ENCODE measurements at places on chromosomes 4 and X.

GRCh38 chr4:137558951-137559350, 26.7 kb upstream of the PCDH18 start:
- no peak overlapping the region for H3K27ac ChIP-seq
- no peaks in the 10 kb centered on the region for H3K4me1 ChIP-seq
- no peak for DNase-seq
- H3K36me3 ChIP-seq = no peaks in the 10 kb centered on the region

DNA sequence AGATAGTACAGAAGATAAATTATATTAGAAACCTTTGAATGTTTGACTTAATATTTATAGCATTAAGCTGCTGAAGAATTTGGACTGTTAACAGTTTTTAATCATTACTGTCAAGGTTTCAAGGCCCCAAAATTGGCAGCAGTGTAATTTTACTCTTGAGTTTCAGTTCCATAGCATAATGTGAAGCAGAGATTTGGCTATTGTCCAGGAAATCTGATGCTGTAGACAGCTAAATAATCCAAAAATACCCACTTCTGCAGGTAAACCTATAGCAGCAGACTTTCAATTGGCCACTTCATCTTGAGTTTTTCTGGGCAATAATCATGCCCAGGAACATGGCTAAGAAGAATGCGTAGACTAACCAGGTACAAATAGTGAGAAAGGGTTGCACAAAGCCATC, 85.0 kb downstream of the RCHY1 start:
- H3K4me3 ChIP-seq = no peak overlapping the region
- H3K36me3 ChIP-seq = no peaks in the 10 kb centered on the region
- no peaks in the 10 kb centered on the region for H3K27me3 ChIP-seq
- no peaks in the 10 kb centered on the region for H3K4me1 ChIP-seq
- H3K27ac ChIP-seq = no peak overlapping the region

GRCh38 chr4:1356181-1356998, 9.4 kb downstream of the UVSSA start:
- H3K27ac ChIP-seq = no peak overlapping the region
- no peak for DNase-seq
- H3K36me3 ChIP-seq = peaks cover 43% of the 10 kb centered on the region
- H3K4me1 ChIP-seq = no peaks in the 10 kb centered on the region

DNA sequence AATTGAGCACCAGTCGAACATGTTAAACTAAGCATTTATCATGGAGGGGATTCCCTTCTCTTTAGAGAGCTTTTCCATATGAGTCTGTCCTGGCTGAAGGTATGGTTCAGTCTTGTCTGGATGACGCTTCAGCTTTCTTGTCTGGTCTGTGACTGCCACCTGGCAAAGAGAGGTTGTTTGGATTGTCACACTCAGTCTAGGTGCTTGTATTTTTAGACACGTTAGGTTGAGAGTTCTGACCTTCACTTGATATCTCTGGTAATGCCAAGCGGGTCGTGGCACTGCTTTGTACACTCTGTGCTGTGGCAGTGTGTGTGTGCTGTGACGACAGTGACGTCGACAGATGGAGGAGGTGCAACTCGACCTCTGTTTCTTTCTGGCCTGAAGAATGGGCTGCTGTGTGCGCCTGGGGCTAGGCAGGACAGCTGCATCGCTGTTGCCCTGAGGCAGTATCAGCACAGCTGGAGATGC, 12.6 kb downstream of the NOCT start:
- H3K36me3 ChIP-seq = no peaks in the 10 kb centered on the region
- H3K27me3 ChIP-seq = no peaks in the 10 kb centered on the region
- DNase-seq = no peak
- no peaks in the 10 kb centered on the region for H3K4me1 ChIP-seq
- no peak overlapping the region for H3K27ac ChIP-seq

DNA sequence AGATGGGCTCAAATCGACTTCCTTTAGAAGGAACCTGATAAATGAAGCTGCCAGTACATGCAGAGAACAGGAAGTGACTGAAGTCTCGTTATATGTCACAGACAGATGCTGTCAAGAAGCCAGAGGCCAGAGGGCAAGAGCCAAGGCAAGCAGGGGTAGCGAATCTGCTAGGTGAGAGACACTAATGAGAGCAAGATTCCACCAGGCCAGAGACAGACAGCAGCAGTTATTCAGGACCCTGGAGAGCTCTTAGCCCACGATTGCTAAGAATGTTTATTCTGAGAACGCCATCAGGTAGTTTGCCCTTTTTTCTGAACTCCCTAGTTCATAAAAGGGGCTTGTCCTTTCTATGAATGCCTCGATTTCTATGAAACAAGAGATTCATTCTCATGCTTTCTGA, 73.7 kb downstream of the BEND2 start:
- no peak for DNase-seq
- no peak overlapping the region for H3K4me3 ChIP-seq
- no peaks in the 10 kb centered on the region for H3K36me3 ChIP-seq
- no peaks in the 10 kb centered on the region for H3K4me1 ChIP-seq
- no peaks in the 10 kb centered on the region for H3K27me3 ChIP-seq
- H3K27ac ChIP-seq = no peak overlapping the region

DNA sequence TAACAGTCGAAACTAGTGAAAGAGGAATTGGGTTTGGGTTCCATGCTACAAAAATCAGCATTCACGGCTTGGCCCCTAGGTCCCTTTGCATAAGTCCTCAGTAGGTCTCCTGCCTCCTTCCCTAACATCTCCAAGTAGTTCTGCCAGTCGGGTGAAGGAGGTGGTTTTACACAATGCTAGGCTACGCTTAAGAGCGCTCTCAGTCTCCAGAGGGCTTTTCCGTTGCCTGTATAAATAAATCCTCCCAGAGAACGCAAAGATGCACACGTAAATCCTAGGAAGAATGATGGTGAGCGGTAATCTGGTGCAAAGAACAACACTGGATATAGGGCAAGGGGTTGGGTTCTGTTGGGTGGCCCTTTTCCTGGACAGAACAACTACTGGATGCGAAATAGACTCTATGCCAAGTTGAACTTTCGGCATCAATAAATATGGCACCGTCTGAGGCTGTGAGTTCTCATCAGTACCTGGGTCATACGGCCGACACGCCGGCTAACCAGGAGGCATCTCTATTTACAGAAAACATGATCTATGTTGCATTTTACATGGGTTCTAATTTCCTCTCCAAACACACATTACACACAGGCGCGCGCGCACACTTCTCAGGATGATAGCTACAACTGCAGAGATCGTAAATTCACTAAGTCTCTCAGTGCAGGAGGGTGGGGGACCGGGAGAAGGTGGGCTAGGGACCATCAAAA, 1.3 kb downstream of the CAMK2D start:
- peaks cover 5% of the 10 kb centered on the region for H3K36me3 ChIP-seq
- no peaks in the 10 kb centered on the region for H3K27me3 ChIP-seq
- peak overlapping the region; percentile 98 for H3K27ac ChIP-seq
- DNase-seq = peak; percentile 67

- no peak overlapping the region for H3K27ac ChIP-seq
- no peaks in the 10 kb centered on the region for H3K27me3 ChIP-seq
- H3K4me1 ChIP-seq = no peaks in the 10 kb centered on the region
- no peak overlapping the region for H3K4me3 ChIP-seq
- no peak for DNase-seq
Measured at GRCh38 chrX:32778965-32779364, 432.4 kb downstream of the DMD start.

DNA sequence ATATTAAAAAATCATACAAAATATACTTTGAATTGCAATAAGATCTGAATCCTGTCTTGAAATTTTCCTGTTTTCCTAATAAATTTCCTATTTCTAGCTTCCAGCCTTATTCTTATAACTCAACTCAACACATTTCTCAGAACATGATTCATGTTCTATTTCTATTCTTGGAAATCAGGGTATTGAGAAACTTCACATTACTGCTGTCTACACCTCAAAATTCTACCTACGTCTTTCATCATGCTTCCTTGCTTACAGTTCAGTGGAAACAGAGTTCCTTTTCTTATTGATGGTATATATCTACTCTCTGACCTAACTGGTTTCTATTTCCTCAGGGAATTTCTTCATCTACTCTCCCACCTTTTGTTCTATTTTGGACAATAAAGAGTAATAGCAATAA, 2139.0 kb downstream of the ARAP2 start:
- no peaks in the 10 kb centered on the region for H3K4me1 ChIP-seq
- H3K36me3 ChIP-seq = no peaks in the 10 kb centered on the region
- H3K4me3 ChIP-seq = no peak overlapping the region
- DNase-seq = no peak
- no peaks in the 10 kb centered on the region for H3K27me3 ChIP-seq

GRCh38 chr4:13559413-13559812, 15.1 kb upstream of the NKX3-2 start:
- H3K27me3 ChIP-seq = peaks cover 5% of the 10 kb centered on the region
- H3K4me3 ChIP-seq = no peak overlapping the region
- H3K36me3 ChIP-seq = no peaks in the 10 kb centered on the region
- no peak overlapping the region for H3K27ac ChIP-seq
- DNase-seq = no peak
- no peaks in the 10 kb centered on the region for H3K4me1 ChIP-seq

GRCh38 chrX:68146054-68146453, 287.2 kb downstream of the OPHN1 start:
- no peak overlapping the region for H3K4me3 ChIP-seq
- H3K27me3 ChIP-seq = no peaks in the 10 kb centered on the region
- H3K36me3 ChIP-seq = no peaks in the 10 kb centered on the region
- H3K27ac ChIP-seq = no peak overlapping the region
- no peaks in the 10 kb centered on the region for H3K4me1 ChIP-seq

- DNase-seq = no peak
- H3K36me3 ChIP-seq = no peaks in the 10 kb centered on the region
- no peaks in the 10 kb centered on the region for H3K27me3 ChIP-seq
- no peak overlapping the region for H3K27ac ChIP-seq
Measured at GRCh38 chrX:134377537-134377936, 82.4 kb upstream of the HPRT1 start.
